ENCODE measurements at places on chromosomes 12 and 14. TPM values are rescaled to one million over a fixed set of nuclear protein-coding genes. Genes with fewer than 3 reads are reported as not detected.

- no peaks in the 10 kb centered on the region for H3K27me3 ChIP-seq
- no peaks in the 10 kb centered on the region for H3K36me3 ChIP-seq
- DNase-seq: no peak
- H3K4me1 ChIP-seq: peaks cover 7% of the 10 kb centered on the region
- no peak overlapping the region for H3K4me3 ChIP-seq
Observed at GRCh38 chr12:110256780-110257431, 24.1 kb upstream of the ATP2A2 start.

DNA sequence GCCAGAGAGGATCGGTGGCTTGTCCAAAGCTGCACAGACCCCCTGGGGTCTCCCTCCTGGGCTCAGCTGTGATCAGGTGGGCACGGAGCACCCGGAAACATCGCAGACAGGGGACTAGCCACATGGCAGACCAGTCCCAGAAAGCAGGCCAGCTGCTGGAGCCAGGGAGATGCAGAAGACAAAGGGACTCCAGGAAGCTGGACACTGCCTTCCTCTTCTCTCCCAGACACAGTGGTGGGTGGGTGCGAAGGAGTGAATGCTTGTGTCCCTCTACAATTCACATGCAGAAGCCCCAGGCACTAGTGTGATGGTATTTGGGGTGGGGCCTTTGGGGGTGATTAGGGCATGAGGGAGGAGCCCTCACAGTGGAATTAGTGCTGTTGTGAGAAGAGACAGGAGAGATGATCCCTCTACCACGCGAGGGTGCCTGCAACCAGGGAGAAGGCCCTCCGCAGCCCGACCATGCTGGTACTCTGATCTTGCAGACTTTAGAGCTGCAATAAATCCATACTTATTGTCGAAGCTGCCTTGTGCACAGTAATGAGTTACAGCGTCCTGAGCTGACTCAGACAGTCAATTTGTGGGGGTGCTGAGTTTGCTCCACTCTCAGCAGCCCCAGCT is 95.2 kb downstream of the CALM1 start:
- H3K4me3 ChIP-seq: no peak overlapping the region
- peaks cover 13% of the 10 kb centered on the region for H3K4me1 ChIP-seq
- no peak overlapping the region for H3K27ac ChIP-seq
- H3K36me3 ChIP-seq: no peaks in the 10 kb centered on the region

DNA sequence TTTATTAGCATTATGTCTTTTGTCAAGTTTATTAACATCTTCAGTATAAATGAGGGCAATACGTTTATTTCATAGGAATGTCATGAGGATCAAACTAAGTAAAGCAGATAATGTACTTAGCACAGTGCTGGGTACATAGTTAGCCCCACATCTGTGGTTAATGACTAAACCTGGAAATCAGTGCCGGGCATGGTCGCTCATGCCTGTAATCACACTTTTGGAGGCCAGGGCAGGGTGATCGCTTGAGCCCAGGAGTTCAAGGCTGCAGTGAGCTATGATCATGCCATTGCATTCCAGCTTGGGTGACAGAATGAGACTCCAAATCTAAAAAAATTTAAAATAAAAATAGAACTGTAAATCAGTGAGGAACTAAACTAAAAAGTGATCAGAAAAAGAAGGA is 44.8 kb upstream of the GUCY2C start:
- DNase-seq: no peak
- no peaks in the 10 kb centered on the region for H3K36me3 ChIP-seq
- no peaks in the 10 kb centered on the region for H3K27me3 ChIP-seq
- H3K4me3 ChIP-seq: no peak overlapping the region

DNA sequence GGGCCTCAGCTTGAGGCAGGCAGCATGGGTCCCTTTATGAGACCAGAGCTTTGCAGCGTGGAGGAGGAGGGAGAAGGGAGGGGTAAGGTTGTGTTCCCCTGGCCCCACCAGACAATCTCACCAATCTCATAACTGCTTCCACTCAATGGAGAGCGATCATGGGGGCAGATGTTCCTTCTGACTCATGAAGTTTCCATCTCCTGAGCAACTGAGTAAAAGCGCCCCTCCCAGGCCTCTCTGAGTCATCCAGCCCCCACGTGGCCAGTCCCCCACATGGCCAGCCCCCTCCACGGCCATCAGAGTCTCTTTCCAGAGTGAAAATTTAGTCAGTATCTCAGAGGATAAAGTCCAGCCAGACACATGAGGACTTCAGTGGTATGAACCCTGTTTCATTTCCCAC is 39.2 kb upstream of the PLXNC1 start:
- H3K27me3 ChIP-seq: no peaks in the 10 kb centered on the region
- H3K36me3 ChIP-seq: no peaks in the 10 kb centered on the region
- no peak overlapping the region for H3K27ac ChIP-seq
- no peak overlapping the region for H3K4me3 ChIP-seq

DNA sequence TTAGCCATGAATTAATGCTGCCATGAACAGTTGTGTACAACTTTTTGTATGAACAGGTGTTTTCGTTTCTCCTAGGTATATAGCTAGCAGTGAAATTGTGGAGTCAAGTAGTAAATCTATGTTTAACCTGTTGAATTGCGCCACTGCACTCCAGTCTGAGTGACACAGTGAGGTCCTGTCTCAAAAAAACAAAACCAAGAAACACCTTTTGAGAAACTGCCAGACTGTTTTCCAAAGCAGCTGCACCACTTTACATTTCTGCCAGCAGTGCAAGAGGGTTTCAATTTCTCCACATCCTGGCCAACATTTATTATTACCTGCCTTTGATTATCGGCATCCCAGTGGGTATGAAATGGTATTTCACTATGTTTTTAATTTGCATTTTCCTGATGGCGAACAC is 3.3 kb upstream of the PLEKHG3 start:
- DNase-seq: no peak
- no peak overlapping the region for H3K4me3 ChIP-seq
- H3K27ac ChIP-seq: no peak overlapping the region
- peaks cover 8% of the 10 kb centered on the region for H3K4me1 ChIP-seq
- H3K36me3 ChIP-seq: no peaks in the 10 kb centered on the region

GRCh38 chr12:69901221-69901905 is 76.3 kb downstream of the MYRFL start:
- no peak overlapping the region for H3K27ac ChIP-seq
- H3K4me3 ChIP-seq: no peak overlapping the region
- DNase-seq: no peak
- no peaks in the 10 kb centered on the region for H3K27me3 ChIP-seq

DNA sequence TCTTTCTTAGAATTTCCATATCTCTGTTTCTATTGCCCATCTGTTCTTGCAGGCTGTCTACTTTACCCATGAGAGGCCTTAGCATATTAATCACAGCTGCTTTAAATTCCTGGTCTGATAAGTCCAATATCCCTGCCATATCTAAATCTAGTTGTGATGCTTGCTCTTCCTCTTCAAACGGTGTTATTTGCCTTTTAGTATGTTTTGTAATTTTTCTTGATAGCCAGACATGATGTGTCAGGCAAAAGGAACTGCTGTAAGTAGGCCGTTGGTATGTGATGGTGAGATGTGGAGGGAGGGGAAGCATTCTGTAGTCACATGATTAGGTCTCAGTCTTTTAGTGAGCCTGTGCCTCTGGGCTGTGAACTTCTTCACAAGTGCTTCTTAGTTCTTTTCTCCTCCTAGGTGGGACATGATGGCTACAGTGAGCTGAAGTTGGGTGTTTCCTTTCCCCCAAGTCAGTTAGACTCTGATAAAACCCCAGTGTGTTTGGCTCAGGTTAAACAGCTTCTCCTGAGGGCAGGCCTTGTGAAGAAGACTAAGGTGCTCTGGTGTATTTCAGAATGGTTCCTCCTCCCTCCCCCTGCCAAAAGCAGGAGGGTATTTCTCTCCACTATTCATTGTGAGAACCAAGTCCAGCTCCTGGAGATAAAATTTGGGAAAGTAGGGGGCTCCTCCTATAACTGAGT is 195.9 kb upstream of the PARP11 start:
- H3K4me1 ChIP-seq: no peaks in the 10 kb centered on the region
- H3K36me3 ChIP-seq: no peaks in the 10 kb centered on the region
- H3K4me3 ChIP-seq: no peak overlapping the region
- H3K27me3 ChIP-seq: no peaks in the 10 kb centered on the region

- no peak for DNase-seq
- H3K36me3 ChIP-seq: no peaks in the 10 kb centered on the region
- H3K27ac ChIP-seq: no peak overlapping the region
- no peak overlapping the region for H3K4me3 ChIP-seq
- H3K27me3 ChIP-seq: no peaks in the 10 kb centered on the region
- H3K4me1 ChIP-seq: peaks cover 1% of the 10 kb centered on the region
Observed at GRCh38 chr14:53942970-53943750, 13.5 kb downstream of the BMP4 start.

The FOXM1 gene
- 0.62 TPM for polyA plus RNA-seq

GRCh38 chr14:71063351-71063750 is 156.1 kb downstream of the PCNX1 start:
- H3K4me1 ChIP-seq: no peaks in the 10 kb centered on the region
- H3K36me3 ChIP-seq: no peaks in the 10 kb centered on the region
- H3K27me3 ChIP-seq: no peaks in the 10 kb centered on the region
- no peak overlapping the region for H3K27ac ChIP-seq
- H3K4me3 ChIP-seq: no peak overlapping the region
- DNase-seq: no peak

The IFNG-AS1 gene
- polyA plus RNA-seq: not detected

DNA sequence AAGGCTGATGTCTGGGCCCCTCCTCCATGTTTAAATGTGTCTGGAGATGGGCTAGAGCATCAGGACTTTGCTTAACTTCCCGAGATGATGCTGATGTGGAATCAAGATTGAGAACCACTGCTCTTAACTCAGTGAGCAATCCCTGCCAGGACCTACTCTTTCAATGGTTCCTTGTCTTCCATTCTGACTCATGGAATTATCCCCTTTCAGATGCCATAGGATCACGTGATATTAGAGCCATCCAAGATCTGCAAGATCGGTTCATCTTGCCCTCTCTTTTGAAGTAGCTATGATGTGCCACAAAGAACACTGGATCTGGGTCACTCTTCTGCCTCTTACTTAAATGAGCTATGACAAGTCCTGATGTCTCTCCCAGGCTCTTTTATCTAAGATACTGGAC is 96.8 kb downstream of the EXOC5 start:
- no peak overlapping the region for H3K4me3 ChIP-seq
- H3K36me3 ChIP-seq: no peaks in the 10 kb centered on the region
- H3K4me1 ChIP-seq: no peaks in the 10 kb centered on the region
- no peak for DNase-seq
- no peak overlapping the region for H3K27ac ChIP-seq

GRCh38 chr12:114004402-114004801 is 38.3 kb upstream of the RBM19 start:
- H3K36me3 ChIP-seq: no peaks in the 10 kb centered on the region
- DNase-seq: no peak
- H3K4me1 ChIP-seq: no peaks in the 10 kb centered on the region
- H3K27ac ChIP-seq: no peak overlapping the region
- H3K4me3 ChIP-seq: no peak overlapping the region

DNA sequence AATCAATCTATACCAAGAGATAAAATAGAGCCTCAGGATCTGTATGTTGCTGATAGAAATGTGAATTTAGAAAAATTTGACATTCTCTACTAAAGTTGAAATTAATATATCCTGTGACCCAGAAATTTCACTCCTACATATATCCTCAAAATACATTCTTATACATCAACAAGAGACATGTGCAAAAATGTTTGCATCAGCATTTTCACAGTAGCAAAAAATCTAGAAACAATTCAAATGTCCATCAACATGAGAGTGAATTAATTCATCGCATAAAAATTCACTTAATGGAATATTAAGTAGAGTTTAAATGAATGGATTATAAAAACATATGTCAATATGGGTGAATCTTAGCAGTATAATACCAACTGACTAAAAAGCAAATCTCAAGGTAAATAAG is 80.8 kb downstream of the GPR65 start:
- no peaks in the 10 kb centered on the region for H3K36me3 ChIP-seq
- no peaks in the 10 kb centered on the region for H3K27me3 ChIP-seq
- H3K4me1 ChIP-seq: no peaks in the 10 kb centered on the region
- DNase-seq: no peak

The ANO2 gene
- polyA plus RNA-seq: 3.3 TPM

DNA sequence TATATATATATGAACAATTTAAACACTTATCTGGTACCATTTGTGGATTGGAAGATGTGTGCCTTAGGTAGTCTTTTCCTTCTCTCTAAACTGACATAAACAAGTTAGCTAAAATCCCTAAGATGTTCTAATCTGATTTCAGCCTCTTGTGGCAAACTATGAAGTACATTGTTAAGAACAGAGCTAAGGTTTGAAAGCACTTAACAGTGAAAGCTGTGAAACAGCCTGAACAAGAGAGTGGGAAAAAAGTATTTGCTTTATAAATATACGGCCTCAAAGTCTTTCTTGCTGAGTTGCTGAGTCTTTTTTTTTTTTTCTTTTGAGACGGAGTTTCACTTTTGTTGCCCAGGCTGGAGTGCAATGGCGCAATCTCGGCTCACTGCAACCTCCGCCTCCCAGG is 53.7 kb upstream of the PELI2 start:
- H3K4me3 ChIP-seq: no peak overlapping the region
- no peaks in the 10 kb centered on the region for H3K4me1 ChIP-seq
- H3K27ac ChIP-seq: no peak overlapping the region
- no peaks in the 10 kb centered on the region for H3K36me3 ChIP-seq

The MYBPC1 gene
- polyA plus RNA-seq: not detected

The NKX2-1 gene
- polyA plus RNA-seq: not detected

The PLD4 gene
- 0.12 TPM for polyA plus RNA-seq

- H3K27ac ChIP-seq: no peak overlapping the region
- H3K27me3 ChIP-seq: no peaks in the 10 kb centered on the region
- no peaks in the 10 kb centered on the region for H3K36me3 ChIP-seq
- no peak for DNase-seq
Observed at GRCh38 chr14:91568626-91569025, 58.5 kb upstream of the PPP4R3A start.

DNA sequence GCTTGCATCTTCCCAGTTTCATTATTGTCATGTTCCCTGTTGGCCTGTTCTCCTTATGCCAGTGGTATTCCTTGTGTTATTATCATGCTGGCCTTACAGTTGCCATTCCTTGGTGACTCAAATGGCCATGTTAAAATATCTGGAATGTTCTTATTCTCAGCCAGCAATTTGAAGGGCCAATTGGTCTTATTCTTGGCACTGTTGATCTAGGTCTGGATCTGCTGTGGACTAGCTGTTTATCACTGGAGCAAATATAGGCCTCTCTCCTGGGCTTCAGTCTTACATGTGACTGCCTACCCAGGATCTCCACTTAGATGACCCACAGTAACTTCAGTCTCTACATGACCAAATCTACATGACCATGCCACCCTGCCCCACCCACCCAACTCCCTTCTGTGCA is 5.4 kb downstream of the CIPC start:
- no peak overlapping the region for H3K27ac ChIP-seq
- no peak for DNase-seq
- no peaks in the 10 kb centered on the region for H3K36me3 ChIP-seq
- H3K27me3 ChIP-seq: no peaks in the 10 kb centered on the region
- H3K4me3 ChIP-seq: no peak overlapping the region

The SYT10 gene
- polyA plus RNA-seq: 0.08 TPM

GRCh38 chr12:103855896-103856657 is 15.0 kb upstream of the NT5DC3 start:
- H3K36me3 ChIP-seq: no peaks in the 10 kb centered on the region
- peaks cover 6% of the 10 kb centered on the region for H3K4me1 ChIP-seq
- no peak overlapping the region for H3K27ac ChIP-seq
- H3K27me3 ChIP-seq: no peaks in the 10 kb centered on the region

The TMEM233 gene
- 0.48 TPM for polyA plus RNA-seq

All from ovary (tissue), 10 donors.